ENCODE measurements at places on chromosomes 13 and 19.
A peak's percentile ranks its signal among the peaks of the same experiment; 100 is the strongest.

GRCh38 chr19:46413262-46414031, at the start of gene CCDC8:
Gene CCDC8, minus strand, starts transcription at chr19:46413564. Its CDS starts 754 bp downstream, at chr19:46412810.
- H3K36me3 ChIP-seq: no peaks in the 10 kb centered on the region
- peak; percentile 62 for DNase-seq
- peak within 1 kb of the TSS; percentile 25 for H3K4me3 ChIP-seq
- H3K27me3 ChIP-seq: peaks cover 36% of the 10 kb centered on the region
- H3K27ac ChIP-seq: no peak within 1 kb of the TSS

GRCh38 chr19:46466536-46467196, 4.7 kb downstream of the PNMA8A start:
- H3K27ac ChIP-seq: no peak overlapping the region
- no peaks in the 10 kb centered on the region for H3K36me3 ChIP-seq
- H3K4me3 ChIP-seq: no peak overlapping the region
- DNase-seq: no peak
- peaks cover 9% of the 10 kb centered on the region for H3K27me3 ChIP-seq

GRCh38 chr19:38697197-38697596, 47.1 kb downstream of the CAPN12 start:
- DNase-seq: no peak
- H3K4me3 ChIP-seq: no peak overlapping the region
- no peak overlapping the region for H3K27ac ChIP-seq
- H3K4me1 ChIP-seq: peaks cover 20% of the 10 kb centered on the region

DNA sequence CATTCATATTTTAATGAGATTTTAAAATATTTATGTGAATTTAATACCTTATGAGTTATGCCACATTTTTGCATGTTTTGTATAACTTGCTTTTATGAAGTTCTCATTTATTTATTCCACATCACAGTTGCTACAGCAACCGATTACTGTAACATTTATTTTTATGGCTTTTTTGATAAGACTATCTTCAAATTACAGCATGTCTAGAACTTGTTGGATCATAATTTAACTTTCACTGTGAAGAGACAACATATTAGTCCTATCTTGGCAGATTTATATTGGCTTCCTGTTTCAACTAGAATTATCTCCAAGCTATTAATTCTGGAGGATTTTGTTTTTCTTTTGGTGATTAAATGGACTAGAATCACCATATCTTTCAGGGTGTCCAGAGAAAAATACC, 793.7 kb upstream of the SLITRK5 start:
- no peak overlapping the region for H3K4me3 ChIP-seq
- no peaks in the 10 kb centered on the region for H3K36me3 ChIP-seq
- DNase-seq: no peak
- no peaks in the 10 kb centered on the region for H3K27me3 ChIP-seq
- no peaks in the 10 kb centered on the region for H3K4me1 ChIP-seq
- H3K27ac ChIP-seq: no peak overlapping the region

DNA sequence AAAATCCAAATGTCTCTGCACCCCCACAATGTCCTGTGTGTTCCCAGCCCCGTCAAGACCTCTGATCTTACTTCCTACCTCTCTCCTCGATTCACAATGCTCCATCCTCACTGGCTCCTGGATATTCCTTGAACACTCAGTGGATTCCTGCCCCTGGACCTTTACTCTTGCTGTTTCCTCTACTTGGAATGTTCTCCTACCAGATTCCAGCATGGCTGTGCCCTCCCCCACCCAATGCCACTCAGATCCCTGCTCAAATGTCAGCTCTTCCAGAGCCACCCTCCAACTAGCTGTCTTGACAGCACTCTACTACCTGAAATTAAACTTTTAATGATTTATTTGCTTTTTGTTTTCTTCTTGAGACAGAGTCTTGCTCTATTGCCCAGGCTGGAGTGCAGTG, 107.4 kb downstream of the KLF5 start:
- H3K4me3 ChIP-seq: no peak overlapping the region
- H3K36me3 ChIP-seq: no peaks in the 10 kb centered on the region
- no peaks in the 10 kb centered on the region for H3K27me3 ChIP-seq
- H3K4me1 ChIP-seq: peaks cover 11% of the 10 kb centered on the region
- no peak overlapping the region for H3K27ac ChIP-seq

DNA sequence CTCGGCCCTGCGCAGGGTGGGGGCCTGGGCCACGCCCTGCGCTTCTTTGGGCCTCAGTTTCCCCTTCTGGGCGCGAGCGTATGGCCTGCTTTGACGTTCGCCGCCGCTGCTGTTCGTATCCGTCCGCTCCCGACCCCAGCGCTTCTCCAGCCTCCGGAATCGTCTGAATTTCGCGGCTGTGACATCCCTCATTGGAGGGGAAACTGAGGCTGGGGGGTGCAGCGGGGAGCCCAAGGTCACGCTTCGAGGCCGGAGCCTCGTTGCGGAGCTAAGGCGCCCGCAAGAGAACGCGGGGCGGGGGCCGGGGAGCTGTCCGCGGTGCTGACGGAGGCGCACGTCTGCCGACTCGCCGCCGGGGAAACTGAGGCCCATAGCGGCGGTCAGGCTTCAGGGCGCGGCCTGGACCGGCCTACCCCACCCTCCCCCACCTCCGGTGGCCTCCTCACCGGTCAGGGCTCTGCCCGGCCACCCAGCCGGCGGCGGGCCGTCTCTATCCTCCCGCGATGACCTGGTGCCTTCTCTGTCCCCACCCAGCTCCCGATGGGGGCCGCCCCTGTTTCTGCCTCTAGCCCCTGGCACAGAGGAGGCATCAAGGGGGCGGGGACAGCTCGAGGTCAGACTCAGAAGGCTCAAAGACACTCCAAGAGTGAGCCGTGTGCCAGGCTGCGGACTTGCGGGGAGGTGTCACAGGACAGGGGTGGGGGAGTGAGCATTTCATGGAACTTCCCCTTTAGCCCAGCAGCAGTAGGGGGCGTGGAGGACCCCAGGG, 3.0 kb upstream of the APC2 start:
- no peaks in the 10 kb centered on the region for H3K36me3 ChIP-seq
- DNase-seq: no peak
- no peak overlapping the region for H3K27ac ChIP-seq
- peaks cover 11% of the 10 kb centered on the region for H3K4me1 ChIP-seq

DNA sequence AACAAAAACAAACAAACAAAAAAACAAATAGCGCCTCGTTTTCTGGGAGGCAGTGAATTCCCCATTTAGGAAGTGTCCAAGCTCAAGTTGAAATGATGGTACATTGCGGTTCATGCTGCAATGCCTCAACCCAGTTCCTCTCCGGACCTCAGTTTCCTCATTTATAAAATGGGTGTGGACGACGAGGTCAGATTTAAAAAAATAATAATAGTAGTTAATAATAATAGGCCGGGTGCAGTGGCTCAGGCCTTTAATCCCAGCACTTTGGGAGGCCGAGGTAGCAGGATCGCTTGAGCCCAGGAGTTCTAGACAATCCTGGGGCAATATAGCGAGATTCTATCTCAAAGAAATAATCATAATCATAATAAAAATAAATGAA, 15.5 kb upstream of the ERCC1 start:
- no peaks in the 10 kb centered on the region for H3K36me3 ChIP-seq
- H3K27ac ChIP-seq: peak overlapping the region; percentile 86
- no peaks in the 10 kb centered on the region for H3K4me1 ChIP-seq
- peak overlapping the region; percentile 65 for H3K4me3 ChIP-seq

DNA sequence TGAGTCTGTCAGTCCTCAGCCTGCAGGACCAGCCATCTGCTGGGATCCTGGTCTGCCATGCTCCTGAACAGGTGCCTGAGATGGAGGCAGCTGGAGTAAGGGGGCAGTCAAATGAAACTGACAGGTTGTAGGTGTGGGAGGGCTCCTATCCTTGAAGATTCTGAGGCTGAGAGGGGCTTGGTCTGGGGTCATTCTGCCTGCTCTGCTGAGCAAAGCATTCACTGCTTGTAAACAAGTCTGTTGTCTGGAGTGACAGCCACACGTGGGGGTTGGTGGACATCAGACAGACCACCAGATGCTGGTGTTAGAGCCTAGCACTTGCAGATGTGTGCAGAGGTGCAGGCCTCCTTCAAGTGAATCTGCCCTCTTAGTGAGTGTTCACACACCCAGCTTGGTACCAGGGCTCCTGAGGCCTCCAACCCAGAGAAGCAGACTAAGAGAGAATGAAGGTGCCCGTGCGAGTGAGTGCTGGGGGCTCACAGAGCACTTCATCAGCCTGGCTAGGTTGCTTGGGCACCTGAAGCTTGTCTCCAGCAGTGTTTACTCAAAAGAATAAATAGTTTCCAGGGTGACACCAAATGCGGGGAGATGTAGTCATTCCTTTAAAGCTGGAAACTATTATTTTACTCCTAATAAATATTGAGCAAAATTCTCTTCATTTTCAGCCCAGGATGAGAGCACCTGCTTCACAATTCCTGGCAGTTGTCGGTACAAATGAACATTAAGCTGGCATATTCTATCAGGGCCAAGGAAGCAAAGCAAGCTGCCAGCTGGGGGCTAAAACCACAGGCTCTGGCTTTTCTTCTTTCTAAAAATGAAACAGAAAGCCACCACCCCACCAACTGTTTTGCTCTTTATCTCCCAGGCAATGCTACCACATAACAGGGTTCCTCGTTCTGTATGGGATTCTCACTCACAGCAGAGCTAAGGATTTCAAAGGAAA, 82.3 kb downstream of the RNASEH2B start:
- H3K4me1 ChIP-seq: no peaks in the 10 kb centered on the region
- H3K27ac ChIP-seq: no peak overlapping the region
- no peaks in the 10 kb centered on the region for H3K36me3 ChIP-seq
- no peak for DNase-seq
- H3K4me3 ChIP-seq: no peak overlapping the region
- no peaks in the 10 kb centered on the region for H3K27me3 ChIP-seq

DNA sequence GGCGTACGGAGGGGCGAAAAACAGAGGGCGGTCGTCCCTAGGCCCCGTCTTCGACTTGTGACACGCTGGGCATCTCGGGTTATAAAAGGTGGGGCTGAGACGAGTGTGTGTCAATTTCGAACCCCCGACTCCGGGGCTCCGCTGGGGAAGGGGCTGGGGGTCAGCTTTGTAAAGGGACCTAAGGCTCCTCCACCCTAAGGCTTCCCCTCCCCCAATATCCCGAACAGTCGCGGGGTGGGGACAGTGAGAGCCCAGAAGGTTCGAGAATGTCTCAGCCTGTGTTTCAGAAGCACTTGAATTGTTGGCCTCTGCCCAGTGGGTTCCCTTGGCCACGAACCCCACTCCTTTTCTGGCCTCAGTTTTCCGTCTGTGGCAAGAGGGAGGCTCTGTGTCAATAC, 450 bp downstream of the SELENOW start:
- H3K27ac ChIP-seq: peak overlapping the region; percentile 90
- peak overlapping the region; percentile 93 for H3K4me3 ChIP-seq
- H3K36me3 ChIP-seq: no peaks in the 10 kb centered on the region

GRCh38 chr19:30407068-30407709, 35.0 kb downstream of the ZNF536 start:
- H3K27me3 ChIP-seq: no peaks in the 10 kb centered on the region
- H3K4me3 ChIP-seq: no peak overlapping the region
- H3K36me3 ChIP-seq: no peaks in the 10 kb centered on the region

GRCh38 chr19:12868540-12869112, 12.6 kb downstream of the DNASE2 start:
- H3K27me3 ChIP-seq: no peaks in the 10 kb centered on the region
- H3K36me3 ChIP-seq: no peaks in the 10 kb centered on the region
- no peak for DNase-seq
- H3K4me1 ChIP-seq: peaks cover 11% of the 10 kb centered on the region
- no peak overlapping the region for H3K27ac ChIP-seq
